ENCODE measurements at places on chromosomes 5 and 9.
A peak's percentile ranks its signal among the peaks of the same experiment; 100 is the strongest.

DNA sequence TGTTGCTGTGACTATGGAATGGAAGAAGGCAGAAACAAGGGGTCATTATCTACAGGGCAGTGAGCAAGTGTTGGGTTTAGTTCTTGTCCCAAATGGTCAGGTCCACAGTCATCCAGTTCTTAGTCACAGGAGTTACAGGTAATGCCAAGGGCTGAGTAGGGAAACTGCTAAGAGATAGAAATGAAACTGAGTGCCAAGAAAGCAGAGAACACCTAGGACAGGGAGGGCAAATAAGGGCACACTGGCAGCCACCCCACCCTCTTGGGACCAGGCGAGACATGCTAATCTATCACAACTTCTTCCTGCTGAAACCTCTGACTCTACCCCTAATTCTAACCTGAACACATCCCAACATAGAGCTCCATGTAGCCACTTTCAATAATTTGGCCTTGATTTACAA is 103.2 kb downstream of the KLF4 start:
- no peak overlapping the region for H3K4me3 ChIP-seq
- H3K27me3 ChIP-seq = peaks cover 10% of the 10 kb centered on the region
- no peaks in the 10 kb centered on the region for H3K4me1 ChIP-seq
- H3K27ac ChIP-seq = no peak overlapping the region
- H3K36me3 ChIP-seq = no peaks in the 10 kb centered on the region

DNA sequence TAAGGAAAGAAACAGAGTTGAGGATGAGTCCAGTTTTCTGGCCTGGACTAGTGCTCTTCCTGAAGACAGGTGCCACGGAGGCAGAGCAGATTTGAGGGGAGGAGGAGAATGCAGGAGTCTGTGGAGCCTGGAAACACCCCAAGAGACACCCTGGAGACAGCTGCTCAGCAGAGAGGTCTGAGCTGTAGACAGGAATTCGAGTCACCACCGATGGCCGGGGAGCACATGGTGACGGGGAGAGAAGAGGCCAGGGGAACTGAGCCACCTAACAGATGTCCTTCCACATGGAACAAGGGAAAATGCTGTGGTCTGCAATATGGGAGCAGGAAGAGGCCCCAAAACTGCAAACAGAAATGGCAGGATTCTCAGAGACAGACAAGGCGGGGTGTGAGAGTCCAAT is 22.9 kb downstream of the CPLX2 start:
- H3K27ac ChIP-seq = no peak overlapping the region
- DNase-seq = no peak
- H3K4me1 ChIP-seq = peaks cover 3% of the 10 kb centered on the region
- H3K27me3 ChIP-seq = no peaks in the 10 kb centered on the region
- no peaks in the 10 kb centered on the region for H3K36me3 ChIP-seq

- H3K27ac ChIP-seq = peak overlapping the region; percentile 80
- H3K27me3 ChIP-seq = peaks cover 7% of the 10 kb centered on the region
- H3K4me1 ChIP-seq = peaks cover 2% of the 10 kb centered on the region
- DNase-seq = no peak
- no peak overlapping the region for H3K4me3 ChIP-seq
These were observed 114.5 kb downstream of the RXRA start for GRCh38 chr9:134440636-134441226.

DNA sequence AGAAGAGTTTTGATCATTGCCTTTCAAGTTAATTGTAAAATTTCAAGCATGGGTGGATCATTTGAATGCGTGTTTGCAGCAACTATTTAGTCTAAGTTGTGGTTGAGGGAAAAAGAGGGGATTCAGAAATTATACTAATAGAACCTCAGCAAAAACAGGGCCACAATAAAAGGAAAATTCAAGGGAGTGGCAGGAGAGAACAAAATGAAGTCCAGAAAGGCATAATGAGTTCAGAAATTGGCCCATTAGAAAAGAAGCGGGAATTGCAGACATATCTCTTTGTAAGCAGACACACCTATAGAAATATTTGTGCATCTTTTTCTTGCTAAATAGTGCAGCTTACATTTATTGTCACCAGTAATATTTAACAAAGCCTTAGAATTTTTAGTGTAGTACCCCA is 960.0 kb downstream of the CDH12 start:
- no peak overlapping the region for H3K27ac ChIP-seq
- no peak for DNase-seq

- no peak overlapping the region for H3K4me3 ChIP-seq
- peak overlapping the region; percentile 2 for H3K27ac ChIP-seq
- H3K36me3 ChIP-seq = peaks cover 1% of the 10 kb centered on the region
- H3K27me3 ChIP-seq = no peaks in the 10 kb centered on the region
- DNase-seq = no peak
These were observed 215.9 kb upstream of the DMRT1 start for GRCh38 chr9:625613-626012.

- peak overlapping the region; percentile 92 for H3K27ac ChIP-seq
- H3K4me1 ChIP-seq = peaks cover 31% of the 10 kb centered on the region
- H3K27me3 ChIP-seq = no peaks in the 10 kb centered on the region
- DNase-seq = no peak
- H3K4me3 ChIP-seq = no peak overlapping the region
These were observed 11.4 kb downstream of the PHF2 start for GRCh38 chr9:93587651-93588347.

DNA sequence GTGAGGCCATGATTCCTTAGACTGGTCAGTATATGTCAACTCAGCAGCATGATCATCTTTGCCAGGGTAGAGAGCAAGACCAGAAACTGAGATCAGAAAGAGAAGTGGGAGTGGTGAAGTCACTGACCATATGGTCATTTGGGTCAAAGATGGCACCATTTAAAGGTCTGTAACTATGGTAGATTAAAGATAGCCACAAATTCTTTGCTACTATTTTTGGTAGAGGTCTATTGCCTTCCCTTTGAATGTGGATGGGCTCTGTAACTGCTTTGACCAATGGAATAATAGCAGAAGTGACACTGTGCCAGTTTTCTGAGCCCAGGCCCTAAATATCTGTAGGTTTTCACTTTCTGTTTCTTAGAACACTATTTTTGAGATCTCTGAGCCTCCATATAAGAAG is 117.6 kb downstream of the PCSK1 start:
- no peak overlapping the region for H3K4me3 ChIP-seq
- peaks cover 4% of the 10 kb centered on the region for H3K36me3 ChIP-seq
- no peaks in the 10 kb centered on the region for H3K27me3 ChIP-seq
- H3K4me1 ChIP-seq = peaks cover 10% of the 10 kb centered on the region
- no peak overlapping the region for H3K27ac ChIP-seq

DNA sequence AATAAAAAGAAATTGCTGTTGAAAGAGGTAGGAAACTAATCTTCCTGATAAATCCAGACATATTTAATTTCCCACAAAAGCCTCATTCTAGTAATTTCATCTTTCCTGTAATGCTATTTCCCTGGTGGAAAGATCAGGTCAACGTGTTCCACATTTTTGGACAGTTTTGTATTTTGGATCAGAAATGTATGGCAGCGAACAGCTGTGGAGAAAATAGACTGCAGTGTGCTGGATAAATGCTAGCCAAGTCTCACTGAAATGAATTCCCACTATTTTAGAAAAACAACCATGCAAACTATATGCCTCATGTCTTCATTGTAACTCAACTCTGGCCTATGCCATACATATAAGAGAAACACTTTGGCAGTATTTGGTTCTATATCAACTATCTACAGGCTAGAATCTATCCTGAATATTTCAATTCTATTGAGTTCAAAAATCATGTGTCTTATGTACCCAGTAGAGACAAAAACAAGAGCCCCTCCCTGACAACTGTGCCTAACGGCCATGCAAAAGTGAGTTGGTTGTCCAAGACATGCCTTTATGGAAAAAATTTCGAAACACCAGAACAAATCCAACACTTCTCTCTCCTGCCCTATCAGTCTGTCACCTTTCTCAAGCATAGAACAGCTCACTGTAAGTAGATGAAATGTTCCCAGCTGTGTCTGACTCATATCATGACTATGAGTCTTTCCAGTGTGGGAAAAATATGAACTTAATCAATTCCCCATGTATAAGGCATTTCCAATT is 191.3 kb upstream of the NREP start:
- DNase-seq = no peak
- H3K27me3 ChIP-seq = no peaks in the 10 kb centered on the region
- no peaks in the 10 kb centered on the region for H3K36me3 ChIP-seq
- H3K4me3 ChIP-seq = no peak overlapping the region
- H3K4me1 ChIP-seq = no peaks in the 10 kb centered on the region

DNA sequence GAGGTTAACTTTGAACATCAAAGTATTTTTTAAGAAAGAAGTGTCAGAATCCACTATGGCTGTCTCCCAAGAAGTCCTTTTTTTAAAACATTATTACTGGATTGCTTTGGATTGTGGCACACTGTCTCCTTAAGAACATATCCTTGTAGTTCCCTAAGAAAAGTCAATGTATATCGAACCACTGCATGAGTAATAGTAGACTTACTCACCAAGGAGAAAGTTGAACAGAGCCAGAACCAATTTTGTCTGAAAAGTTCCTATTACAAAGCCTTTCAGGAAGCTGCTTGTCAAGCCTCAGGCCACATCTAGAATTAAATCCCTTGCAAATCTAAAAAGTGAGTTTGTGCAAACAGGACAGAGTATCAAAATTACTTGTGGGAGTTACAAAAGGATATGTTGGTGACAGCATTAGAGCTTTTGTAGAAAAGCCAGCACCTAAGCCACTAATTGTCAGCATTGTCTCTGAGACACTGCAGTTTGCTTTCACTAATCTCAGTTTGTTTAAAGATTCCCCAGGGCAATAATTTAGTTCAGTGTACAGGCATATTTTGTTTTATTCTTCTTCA is 195.4 kb downstream of the MPDZ start:
- no peaks in the 10 kb centered on the region for H3K36me3 ChIP-seq
- H3K4me3 ChIP-seq = no peak overlapping the region
- H3K27me3 ChIP-seq = no peaks in the 10 kb centered on the region
- DNase-seq = no peak

DNA sequence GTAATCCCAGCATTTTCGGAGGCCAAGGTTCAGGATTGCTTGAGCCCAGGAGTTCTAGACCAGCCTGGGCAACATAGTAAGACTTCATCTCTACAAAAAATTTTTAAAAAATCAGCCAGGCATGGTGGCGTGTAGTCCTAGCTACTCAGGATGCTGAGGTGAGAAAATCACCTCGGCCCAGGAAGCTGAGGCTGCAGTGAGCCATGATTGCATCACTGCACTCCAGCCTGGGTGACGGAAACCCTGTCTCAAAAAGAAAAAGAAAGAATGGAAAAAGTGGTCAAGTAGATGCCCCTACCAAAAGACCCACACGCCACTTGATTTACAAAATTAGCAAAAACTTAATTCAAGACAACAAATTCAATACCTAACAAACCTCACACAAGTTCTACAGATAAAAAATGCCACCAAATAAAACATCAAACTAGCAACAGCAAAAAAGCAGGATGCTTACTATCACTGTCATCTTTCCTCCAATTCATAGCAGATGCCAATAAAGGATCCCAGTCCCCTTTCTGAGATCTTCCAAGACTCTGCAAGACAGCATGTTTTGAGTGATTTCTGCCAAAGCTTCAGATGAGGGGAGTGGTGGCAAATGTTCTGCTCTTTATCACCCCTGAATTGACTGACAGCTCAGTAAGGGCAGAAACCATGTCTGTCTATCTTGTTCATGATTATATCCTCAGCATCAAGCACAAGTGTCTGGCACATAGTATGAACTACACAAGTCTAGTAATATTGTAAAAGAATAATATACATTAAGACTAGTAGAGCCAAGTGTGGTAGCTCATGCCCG is 34.2 kb upstream of the TESK1 start:
- H3K36me3 ChIP-seq = no peaks in the 10 kb centered on the region
- H3K4me3 ChIP-seq = no peak overlapping the region
- H3K27me3 ChIP-seq = no peaks in the 10 kb centered on the region
- H3K4me1 ChIP-seq = no peaks in the 10 kb centered on the region
- H3K27ac ChIP-seq = no peak overlapping the region

DNA sequence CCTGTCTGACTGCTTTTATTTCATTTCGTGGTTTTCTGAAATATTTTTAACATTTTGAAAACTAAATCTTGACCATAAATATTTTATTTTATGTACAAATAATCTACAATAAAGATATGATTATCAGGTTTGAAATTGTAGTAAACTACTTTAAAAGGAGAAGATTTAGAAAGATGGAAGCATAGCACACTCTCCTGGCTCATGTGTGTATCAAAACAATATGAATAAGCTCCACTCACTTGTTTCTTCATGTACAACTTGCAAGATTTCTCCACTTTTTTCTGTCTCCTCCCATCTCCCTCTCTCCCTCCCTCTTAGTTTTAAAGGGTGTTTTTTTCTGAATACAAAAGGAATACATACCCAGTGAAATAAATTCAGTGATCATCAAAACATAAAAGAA is 15.4 kb upstream of the VPS13A start:
- DNase-seq = no peak
- H3K27me3 ChIP-seq = peaks cover 9% of the 10 kb centered on the region
- no peaks in the 10 kb centered on the region for H3K36me3 ChIP-seq
- H3K4me1 ChIP-seq = no peaks in the 10 kb centered on the region

DNA sequence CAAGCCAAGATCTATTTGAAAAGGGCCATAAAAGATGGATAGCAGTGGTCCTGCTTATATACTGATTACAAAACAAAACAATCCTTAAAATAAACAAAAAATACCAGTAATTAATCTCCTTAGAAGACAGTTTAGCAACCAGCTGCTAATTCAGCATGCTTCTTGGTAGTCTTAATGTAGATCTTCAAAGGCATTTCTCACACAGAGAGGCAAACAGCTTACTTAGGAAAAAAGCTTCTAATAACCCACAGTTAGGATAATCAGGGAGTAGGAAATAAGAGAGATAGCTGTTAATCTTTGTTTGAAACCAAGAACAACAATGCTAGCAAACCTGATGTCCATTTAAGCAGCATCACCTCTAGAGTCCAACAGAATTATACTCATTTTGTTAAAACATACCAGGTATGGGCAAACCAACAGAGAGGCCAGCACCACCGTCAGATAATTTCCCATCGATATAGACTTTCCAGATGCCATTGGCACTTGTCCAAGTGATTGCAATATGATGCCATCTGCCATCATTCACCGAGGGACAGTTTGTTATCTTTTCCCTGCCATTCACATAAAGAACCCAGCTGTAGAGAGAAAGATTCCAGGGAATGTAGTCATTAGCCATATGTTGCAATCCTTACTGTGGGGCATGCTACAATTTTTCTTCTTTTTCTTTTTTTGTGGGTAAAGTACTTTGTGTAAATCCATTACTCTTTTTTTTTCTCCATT is 105.6 kb upstream of the TXNDC8 start:
- DNase-seq = no peak
- no peak overlapping the region for H3K4me3 ChIP-seq
- H3K36me3 ChIP-seq = no peaks in the 10 kb centered on the region
- H3K27ac ChIP-seq = no peak overlapping the region

- no peaks in the 10 kb centered on the region for H3K27me3 ChIP-seq
- peaks cover 8% of the 10 kb centered on the region for H3K4me1 ChIP-seq
- H3K27ac ChIP-seq = no peak overlapping the region
- DNase-seq = no peak
These were observed 6.1 kb downstream of the RUSC2 start for GRCh38 chr9:35495984-35496383.

- H3K27ac ChIP-seq = no peak overlapping the region
- no peaks in the 10 kb centered on the region for H3K27me3 ChIP-seq
- H3K4me3 ChIP-seq = no peak overlapping the region
These were observed 18.2 kb upstream of the TXNDC8 start for GRCh38 chr9:110355911-110356310.
